ENCODE measurements at places on chromosomes 7 and 10.

DNA sequence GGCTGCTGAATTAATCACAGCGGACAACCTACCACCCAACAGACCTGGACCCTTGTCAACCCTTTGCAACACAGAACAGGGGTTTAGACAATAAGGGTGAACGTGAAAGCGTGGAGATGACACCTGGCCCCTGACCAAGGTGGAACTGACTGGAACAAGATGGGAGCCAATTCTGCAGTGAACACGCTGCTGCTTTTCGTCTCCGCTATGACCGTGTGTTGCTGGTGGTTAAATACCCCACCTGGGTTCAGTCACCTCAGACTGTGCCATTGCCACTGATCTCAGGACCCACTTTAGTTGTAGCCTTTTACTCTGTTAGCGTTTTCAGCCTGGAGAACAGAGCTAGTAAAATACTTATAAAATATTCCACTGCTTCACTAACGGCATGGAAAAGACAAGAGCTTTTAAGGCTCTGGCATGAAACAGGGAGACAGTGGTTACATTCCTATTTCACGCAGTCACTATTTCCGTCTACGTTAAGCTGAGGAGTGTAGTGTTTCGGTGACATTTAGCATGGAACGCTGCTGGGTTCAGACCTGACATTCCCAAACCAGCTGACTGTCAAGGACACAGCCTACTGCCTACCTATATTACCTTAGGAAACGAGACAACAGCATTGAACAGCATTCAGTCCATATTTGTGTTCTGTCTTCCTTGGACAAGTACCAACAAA is 119.5 kb upstream of the PRSS1 start:
- DNase-seq, result no peak

DNA sequence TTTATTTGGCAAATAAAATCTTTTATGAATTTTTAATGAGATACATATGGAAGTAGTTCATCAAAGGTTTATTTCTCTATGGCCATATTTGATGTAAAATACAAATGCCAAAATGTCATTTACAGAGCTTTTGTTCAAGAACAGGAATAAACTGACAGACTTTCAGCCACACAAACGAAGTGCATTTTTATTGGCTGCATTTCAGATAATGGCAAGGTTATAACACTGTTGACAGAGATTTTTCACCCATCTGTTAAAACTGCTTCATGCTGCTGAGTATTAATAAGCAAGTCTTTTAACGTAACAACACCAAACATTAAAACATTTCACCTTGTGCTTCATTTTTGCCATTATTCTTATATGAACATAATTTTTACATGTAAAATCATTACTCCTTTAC is 254.4 kb downstream of the ANKRD7 start:
- no peak for DNase-seq

DNA sequence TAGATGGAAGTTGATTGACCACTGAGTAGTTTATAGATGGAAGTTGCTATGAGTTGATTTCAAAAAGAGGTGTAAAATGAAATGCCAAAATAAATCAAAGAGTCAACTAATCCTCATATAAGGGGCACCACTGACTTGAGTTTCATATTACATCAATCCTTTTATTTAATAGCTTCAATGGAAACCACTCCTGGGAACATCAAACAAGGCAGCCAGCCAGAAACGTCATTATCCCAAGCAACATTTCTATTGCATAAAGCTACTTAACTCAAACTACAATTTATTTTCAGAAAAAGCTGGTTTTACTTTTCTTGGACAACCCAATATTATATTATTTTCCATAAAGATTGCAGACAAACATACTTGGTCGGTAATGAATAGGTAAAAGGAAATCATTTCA is 162.1 kb downstream of the TSPAN12 start:
- DNase-seq, result no peak

GRCh38 chr10:94546049-94546900 is 687 bp downstream of the HELLS start:
- DNase-seq, result peak; percentile 4

GRCh38 chr10:86344281-86344680 is 22.3 kb downstream of the GRID1 start:
- no peak for DNase-seq

- no peak for DNase-seq
Measured at GRCh38 chr7:25944777-25945515, 207.1 kb upstream of the NFE2L3 start.

- no peak for DNase-seq
Measured at GRCh38 chr7:9921326-9921725, 1052.3 kb upstream of the PHF14 start.

DNA sequence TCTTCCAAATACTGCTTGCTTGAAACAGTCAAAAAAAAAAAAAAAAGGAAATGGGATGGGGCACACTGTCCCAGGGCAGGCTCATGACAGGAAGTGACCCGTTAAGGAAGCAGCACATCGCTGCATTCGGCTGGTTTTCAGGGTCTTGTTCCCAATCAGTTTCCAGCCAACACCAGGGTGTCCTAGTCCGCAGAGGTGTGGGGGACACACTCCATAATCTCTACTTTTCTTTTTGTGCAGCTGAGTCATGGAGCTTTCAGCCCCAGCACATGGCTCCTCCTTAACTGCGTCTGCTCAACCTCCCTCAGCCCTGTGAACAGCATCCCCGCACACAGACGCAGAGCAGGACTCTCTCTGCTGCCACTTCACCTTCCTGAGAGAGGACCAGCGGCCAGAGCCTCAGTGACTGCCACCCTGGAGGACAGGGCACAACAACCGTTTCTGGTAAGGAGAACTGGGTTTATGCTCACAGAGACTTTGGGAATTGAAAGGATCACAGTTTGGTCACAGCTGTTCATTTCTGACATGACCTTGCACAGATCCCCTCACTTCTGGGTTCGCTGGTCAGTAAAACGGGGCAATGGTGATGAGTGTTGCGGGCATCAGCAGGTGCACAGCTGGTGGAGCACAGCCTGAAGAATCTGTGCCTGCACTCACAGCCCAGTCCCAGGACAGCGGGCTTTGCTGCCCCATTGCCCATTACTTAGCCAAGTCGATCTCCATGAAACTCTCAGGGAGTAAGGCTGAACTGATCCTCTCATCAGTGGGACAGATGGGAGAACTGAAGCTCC is at the start of gene GIMAP5:
Gene GIMAP5, plus strand, starts transcription at position 154 of the 791 bp plus-strand sequence. CDS start 3,467 bp downstream, outside the sequence.
- DNase-seq, result no peak

DNA sequence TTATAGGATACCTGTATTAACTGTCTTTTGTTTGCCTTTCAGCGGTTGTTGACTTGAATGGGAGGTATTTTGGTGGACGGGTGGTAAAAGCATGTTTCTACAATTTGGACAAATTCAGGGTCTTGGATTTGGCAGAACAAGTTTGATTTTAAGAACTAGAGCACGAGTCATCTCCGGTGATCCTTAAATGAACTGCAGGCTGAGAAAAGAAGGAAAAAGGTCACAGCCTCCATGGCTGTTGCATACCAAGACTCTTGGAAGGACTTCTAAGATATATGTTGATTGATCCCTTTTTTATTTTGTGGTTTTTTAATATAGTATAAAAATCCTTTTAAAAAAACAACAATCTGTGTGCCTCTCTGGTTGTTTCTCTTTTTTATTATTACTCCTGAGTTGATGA is 26.6 kb downstream of the RBM17 start:
- DNase-seq, result no peak

GRCh38 chr7:32062150-32062549 is 8.1 kb downstream of the PDE1C start:
- DNase-seq, result peak; percentile 53

DNA sequence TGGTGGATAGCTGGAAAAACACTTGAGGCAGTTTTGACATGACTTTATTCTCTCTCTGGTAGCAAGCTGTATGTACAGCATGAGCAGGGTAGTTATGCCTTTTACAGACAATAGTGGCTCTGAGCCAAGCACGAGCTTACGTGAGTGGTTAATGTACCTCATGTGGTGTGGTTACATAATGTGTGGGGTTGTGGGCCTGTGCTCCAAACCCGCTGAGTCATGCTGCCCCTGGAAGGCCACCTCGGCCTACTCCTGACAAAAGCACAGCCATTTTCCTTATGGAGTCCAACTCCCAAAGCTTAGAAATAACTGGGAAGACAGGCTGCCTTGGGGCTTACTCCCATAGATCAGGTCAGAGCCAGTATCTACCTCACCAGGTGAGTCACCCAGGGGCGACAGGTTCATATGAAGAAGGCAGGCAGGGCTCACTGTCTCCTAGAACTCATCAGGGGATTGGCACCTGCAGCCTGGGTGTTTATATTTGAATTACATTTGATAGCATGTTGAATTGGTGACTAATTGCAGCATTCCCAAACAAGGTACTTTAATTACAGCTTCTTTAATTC is 404.5 kb downstream of the ADRA2A start:
- no peak for DNase-seq

DNA sequence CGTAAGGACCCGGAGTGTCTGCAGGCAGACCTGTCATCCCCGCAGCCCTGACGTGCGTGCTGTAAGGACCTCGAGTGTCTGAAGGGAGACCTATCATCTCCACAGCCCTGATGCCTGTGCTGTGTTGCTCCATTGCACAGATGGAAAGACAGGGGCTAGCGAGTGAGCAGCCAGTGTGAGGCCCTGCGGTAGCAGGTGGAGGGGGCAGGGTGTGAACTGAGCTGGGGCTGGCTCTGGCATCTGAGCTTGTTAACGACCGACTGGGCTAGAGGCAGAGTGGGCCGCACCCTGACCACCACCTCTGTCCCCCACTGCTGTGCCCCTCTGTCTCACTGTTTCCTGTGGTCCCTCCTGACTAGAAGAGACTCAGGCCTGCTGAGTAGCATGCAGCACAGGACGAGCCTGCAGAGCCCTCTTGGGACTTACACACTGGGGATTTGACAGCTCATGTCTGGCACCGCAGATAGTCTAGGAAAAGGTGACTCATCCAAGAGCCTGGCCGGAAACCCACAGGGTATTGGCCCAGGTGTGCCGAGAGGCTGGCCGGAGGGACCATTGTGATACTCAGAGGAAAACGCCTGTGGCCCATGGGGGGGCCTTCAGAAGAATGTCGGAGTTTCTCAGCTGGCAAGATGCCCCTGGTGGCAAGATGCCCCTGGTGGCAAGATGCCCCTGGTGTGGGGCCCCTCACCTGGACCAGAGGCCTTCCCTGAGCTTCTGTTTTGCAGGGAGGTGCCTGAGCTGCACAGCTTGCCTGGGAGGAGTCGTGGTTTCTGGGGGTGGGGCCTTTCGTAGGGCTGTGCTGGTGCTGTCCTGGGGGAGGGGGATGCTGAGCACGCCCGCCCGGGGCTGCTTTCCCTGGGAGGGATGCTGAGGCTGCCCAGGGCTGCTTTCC is 34.3 kb downstream of the INPP5A start:
- DNase-seq, result no peak

DNA sequence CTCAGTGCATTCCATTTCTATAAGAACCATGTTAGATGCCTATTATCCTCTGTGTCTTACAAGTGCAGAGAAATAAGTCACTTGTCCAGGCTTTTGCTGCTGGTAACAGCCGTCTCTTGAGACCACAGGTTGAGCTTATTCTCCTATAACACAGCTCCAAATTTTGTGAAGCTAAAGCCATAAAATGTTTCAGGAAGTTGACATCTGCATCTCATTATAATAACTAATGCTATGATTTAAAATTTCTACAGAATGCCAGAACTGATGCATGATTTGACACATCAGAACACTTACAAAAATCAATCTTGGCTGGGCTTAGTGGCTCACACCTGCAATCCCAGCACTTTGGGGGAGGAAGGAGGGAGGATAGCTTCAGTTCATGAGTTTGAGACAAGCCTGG is 986.9 kb downstream of the TYW1 start:
- no peak for DNase-seq

- DNase-seq, result no peak
Measured at GRCh38 chr10:48237259-48238250, 36.9 kb downstream of the FRMPD2 start.

DNA sequence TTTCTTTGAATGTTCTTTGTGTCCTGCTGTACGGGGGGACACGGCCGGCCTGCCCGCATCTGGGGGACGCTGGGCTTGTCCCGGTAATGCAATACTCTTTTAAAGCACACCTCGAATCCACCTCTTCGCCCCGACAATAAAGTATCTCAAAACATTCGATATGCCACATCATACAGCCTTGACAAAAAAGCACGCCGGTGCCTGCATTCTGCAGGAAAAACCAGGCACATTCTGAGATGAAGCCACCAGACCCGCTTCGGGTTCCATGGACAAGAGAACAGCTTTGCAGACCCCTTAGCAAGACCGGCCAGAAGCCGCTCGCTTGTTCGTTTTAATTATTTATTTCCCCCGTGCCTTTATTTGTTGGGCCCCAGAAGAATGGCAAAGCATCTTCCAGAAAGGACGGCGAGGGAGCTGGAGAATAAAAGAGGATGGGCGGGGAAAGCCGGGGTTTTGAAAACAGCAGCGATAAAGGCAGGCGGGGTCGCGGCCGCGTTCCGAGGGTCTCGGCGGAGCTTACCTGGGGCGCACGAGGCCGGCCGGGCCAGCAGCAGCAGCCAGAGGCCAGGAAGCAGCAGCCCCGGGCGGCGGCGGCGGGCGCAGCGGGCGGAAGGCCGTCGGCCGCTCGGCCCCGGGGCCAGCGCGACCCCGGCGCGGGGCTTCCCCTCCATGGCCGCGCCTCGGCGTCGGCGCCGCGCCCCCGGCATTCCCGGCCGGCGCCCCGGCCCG is 462 bp downstream of the KIAA1549 start:
- no peak for DNase-seq

- DNase-seq, result no peak
Measured at GRCh38 chr10:109963439-109963838, 40.1 kb upstream of the XPNPEP1 start.

GRCh38 chr10:114239117-114239993 is at the start of gene VWA2:
Gene VWA2 (plus strand): TSS chr10:114239254. CDS start chr10:114248714, 9,460 bp downstream.
- DNase-seq, result no peak

DNA sequence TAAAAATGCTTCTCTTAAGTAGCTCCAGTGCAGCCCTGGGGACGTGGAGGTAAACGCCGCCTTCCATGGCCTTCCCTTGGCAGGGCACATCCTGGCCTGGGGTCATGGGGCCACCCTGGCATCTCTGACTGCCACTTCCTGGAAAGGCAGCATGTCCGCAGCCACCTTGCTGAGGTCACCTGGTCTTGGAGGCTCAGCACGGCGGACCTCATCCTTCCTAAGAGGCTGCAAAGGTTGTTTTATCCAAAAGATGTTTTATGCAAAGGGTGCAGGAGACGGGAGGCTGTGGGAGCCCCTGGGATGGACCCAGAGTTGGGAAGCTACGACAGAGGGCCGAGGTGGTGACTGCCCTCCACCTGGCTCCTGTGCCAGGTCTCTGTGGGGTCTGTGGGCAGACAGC is 106.0 kb downstream of the TCERG1L start:
- no peak for DNase-seq

All from urinary bladder (tissue), 4 donors.